ENCODE measurements at places on chromosomes 5 and 9.
A peak's percentile ranks its signal among the peaks of the same experiment; 100 is the strongest.

GRCh38 chr9:34163434-34163833 lies 15.4 kb upstream of the UBAP1 start:
- DNase-seq: no peak

GRCh38 chr5:136128481-136128880 lies 4.2 kb upstream of the SMAD5 start:
- DNase-seq: no peak

GRCh38 chr5:399296-400281 lies 43.4 kb upstream of the EXOC3 start:
- peak; percentile 24 for DNase-seq

- no peak for DNase-seq
Measured at GRCh38 chr5:135832941-135833920, 1.2 kb upstream of the SLC25A48 start.
